ENCODE measurements at places on chromosomes 6 and 20. TPM values are rescaled to one million over a fixed set of nuclear protein-coding genes. Genes with fewer than 3 reads are reported as not detected.

The IP6K3 gene
- 23.8 TPM for total RNA-seq

The MROH8 gene
- total RNA-seq: 6.8 TPM

The FAXC gene
- not detected for total RNA-seq

The MAFB gene
- 24.8 TPM for total RNA-seq

The TNFAIP3 gene
- total RNA-seq: 13.6 TPM

The PRDM1 gene
- 1.1 TPM for total RNA-seq

The SCUBE3 gene
- total RNA-seq: 0.13 TPM

The TOMM34 gene
- total RNA-seq: 10.9 TPM

The JPH2 gene
- 78.3 TPM for total RNA-seq

The CD93 gene
- 102 TPM for total RNA-seq

The BTN2A1 gene
- 19.1 TPM for total RNA-seq

The COX4I2 gene
- 11.4 TPM for total RNA-seq

The PPP1R11 gene
- total RNA-seq: 48.1 TPM

The ID1 gene
- total RNA-seq: 222 TPM

The LY86 gene
- total RNA-seq: 2.4 TPM

The NOL4L gene
- total RNA-seq: 8.5 TPM

The RNF182 gene
- total RNA-seq: 0.21 TPM

The PGC gene
- total RNA-seq: not detected

The CCDC170 gene
- 1.4 TPM for total RNA-seq

The ERVFRD-1 gene
- total RNA-seq: not detected

The NMBR gene
- not detected for total RNA-seq

The LTB gene
- total RNA-seq: 1.4 TPM

The SYNJ2 gene
- total RNA-seq: 23.4 TPM

The PLAGL2 gene
- total RNA-seq: 6.9 TPM

The CLIC5 gene
- 109 TPM for total RNA-seq

The ADGRF5 gene
- total RNA-seq: 56.9 TPM

The LSM14B gene
- total RNA-seq: 38.1 TPM

The RNF39 gene
- total RNA-seq: not detected

The LY6G6D gene
- not detected for total RNA-seq

The GPR63 gene
- total RNA-seq: 0.24 TPM

The C20orf144 gene
- 0.29 TPM for total RNA-seq

The KHDRBS2 gene
- not detected for total RNA-seq

The LCA5 gene
- total RNA-seq: 2.2 TPM
